ENCODE measurements at places on chromosomes 5 and 9. TPM values are rescaled to one million over a fixed set of nuclear protein-coding genes. Genes with fewer than 3 reads are reported as not detected.

Gene GCNT4
- polyA plus RNA-seq: 0.15 TPM

Gene RORB
- polyA plus RNA-seq: 0.10 TPM

GRCh38 chr5:67203701-67204074 lies 7.1 kb upstream of the CD180 start:
- no peak for DNase-seq

GRCh38 chr5:138245717-138246116 lies 28.7 kb downstream of the GFRA3 start:
- no peak for DNase-seq

DNA sequence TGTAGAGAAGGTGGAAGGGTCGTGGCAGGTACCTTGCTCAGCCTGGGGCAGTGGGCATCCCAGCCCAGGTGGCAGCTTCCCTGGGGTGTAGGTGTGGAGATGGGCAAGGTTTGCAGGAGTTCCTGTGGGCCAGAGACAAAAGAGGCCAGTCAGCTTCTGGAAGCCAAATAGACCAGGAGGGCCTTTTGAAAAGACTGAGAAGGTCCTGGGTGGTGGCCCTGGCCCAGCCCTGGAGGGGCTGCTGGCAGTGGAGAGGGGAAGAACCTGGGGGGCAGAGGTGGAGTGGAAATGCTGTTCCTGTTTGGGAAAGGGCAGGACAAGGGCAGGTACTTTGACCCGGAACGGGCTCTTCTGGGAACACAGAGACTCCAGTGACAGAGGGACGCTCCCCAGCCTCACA lies 7.0 kb upstream of the IL3 start:
- DNase-seq: no peak

- no peak for DNase-seq
Observed at GRCh38 chr5:179405054-179405416, 59.8 kb upstream of the ADAMTS2 start.

DNA sequence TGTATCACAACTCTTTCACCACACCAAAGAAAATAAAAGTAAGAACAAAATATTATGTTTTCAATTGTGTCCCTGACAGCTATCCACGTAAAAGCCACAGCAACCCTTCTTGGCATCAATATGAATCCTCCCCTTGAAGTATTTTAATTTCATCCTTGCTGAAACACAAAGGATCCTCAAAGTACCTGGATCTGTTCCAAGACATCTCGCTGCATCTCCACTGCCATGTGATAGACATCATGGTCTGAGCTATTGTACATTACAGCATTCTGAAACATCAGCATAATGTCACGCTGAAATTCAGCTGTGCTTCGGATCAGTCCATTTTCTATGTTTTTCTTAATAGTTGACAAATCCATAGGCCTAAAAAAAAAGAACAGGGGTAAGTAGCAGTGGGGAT lies 17.7 kb downstream of the BRD8 start:
- no peak for DNase-seq

- DNase-seq: no peak
Observed at GRCh38 chr9:136762915-136763648, 1.2 kb downstream of the LCN15 start.
